Stimulated activated CD8-positive, alpha-beta memory T cell treated with anti-CD3 and anti-CD28 coated beads, Interleukin-7, amount 100 ng/mL, for 4 hours (primary cell): ENCODE measurements at places on chromosomes 13 and 19.

DNA sequence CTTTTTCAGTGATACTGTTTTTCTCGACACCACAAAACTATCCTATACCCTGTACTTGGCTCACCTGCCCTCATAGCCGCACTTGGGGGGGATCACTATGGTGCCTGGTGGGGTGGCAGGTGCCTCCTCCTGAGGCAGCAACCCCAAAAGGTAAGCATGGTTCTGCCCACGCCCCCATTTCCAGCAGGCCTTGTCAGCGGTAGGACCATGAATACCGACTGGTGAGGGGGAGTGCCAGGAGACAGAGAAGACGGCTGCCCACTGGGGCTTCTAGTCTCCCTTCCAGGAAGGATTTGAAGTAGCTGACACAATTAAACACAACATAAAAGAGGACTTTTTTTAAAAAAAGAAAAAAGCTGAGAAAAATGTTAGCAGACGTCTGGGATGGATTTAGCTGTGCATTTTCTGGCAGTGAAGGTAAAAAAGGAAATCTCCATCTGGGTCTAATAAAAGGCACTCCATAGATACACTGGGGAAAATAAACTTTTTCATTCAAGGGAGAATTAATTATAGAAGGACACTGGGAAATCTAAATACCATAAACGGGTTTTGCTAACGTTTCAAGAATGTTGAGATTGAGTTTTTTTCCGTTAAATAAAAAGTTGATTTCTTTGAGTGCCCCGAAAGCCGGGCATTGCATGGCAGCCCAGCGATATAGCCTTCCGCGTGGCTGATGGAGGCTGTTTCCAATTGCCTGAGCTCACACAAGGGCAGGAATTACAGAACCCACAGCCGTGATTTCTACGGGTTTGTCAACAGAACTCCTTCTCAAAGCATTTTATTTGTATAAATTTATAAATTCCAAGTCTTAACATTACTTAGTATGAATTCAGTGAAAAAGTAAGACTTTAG is 45.1 kb downstream of the ATP11A start:
- DNase-seq, result no peak

DNA sequence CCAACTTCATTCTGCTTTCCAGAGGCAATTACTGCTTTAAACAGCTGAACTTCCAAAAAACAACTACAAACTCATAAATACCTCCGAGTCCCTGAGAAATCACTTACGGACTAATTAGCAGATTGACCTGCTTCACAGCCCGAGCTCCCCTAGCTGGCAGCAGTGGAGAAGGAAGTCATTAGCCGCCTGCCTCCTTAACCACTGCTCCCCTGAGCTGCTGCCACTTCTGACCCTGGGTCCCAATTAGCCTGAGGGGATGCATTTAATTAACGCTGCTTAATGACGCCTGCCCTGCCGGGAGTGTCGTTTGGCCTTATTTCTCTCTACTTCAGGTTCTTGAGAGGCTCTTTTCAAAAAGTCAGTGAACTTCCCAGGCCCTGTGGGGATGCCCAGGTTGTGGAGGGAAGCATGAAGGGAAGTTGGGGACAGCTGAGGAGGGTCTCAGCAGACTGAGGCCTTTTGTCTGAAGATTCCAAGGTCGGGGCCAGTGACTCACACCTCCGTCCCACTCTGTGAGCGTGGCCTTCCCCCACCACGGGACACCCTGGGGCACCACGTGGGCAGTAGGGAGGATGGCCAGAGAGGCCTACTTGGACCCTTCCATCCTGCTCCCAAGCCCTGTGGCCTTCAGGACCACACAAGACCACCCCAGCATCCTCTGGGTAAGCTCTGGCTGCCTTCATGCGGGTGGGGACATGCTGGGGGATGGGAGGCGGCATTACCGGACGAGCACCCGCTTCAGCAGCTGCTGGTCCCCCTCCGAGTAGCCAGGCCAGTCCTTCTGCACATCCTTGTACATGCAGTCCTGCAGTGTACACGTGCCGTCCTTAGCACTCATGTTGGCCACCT is 19.8 kb upstream of the ISYNA1 start:
- DNase-seq, result no peak

DNA sequence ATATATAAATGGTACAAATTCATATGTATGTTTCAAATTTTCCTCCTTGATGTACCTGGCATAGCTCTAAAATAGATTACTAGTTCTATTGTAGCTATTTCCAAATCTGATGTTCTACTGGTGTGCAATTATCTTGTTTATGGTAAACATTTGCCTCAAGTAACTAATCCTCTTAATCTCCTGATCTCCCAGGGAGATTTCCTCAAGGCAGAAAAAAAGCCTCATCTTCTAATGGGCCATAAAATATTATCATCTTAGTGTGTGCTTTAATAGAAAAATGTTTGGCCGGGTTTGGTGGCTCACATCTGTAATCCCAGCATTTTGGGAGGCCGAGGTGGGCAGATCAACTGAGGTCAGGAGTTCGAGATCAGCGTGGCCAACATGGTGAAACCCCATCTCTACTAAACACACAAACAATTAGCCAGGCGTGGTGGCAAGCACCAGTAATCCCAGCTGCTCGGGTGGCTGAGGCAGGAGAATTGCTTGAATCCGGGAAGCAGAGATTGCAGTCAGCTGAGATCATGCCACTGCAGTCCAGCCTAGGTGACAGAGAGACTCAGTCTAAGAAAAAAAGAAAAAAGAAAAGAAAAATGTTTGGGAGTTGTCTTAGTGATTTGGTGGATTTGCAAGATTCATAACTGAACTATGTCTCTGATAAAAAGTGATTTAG is 498.9 kb upstream of the SLITRK5 start:
- no peak for DNase-seq

DNA sequence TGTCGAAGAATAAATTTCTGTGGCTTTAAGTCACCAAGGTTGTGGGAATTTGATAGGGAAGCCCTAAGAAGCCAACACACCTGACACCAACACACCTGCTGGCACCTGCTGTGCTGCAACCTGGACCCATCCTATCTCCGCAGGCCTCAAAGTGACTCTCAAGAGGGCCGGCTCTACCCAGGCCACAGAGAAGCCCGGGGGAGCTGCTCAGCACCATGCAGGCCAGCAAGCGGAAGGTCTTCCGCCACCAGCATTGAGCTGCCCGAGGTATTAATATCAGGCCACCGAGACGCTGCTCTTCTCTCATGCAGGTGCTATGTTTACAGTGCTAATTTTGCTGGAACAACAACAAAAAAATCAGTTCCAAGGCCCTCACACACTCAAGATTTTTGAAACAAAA is 32.2 kb upstream of the CD33 start:
- no peak for DNase-seq

DNA sequence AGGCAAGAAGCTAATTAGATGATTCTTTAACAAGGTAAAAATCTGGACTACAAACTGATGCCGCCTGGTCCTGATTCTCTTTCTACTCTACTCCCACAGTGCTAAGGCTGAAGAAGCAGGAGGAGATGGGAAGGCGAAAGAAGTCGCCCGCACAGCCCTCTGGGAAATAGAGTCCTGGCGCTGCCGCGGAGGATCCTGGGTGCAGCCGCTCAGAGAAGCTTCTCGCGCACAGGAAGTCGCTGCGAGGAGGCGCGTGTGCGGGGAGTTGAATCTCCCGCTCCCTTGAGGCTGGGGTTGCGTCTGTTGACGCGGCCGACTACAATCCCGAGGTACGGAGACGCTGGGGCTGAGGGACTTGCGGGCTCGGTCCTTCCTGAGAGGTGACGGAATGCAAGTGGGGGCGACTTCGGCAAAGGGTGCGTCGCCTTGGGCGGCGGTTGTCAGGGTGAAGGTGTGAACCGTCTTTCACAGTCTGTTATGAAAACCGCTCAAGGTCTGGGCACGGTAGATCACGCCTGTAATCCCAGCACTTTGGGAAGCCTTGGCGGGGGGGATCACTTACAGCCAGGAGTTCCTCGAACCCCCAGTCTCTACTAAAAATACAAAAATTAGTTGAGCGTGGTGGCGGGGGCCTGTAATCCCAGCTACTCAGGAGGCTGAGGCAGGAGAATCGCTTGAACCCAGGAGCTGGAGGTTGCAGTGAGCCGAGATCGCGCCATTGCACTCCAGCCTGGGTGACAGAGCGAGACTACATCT is at the start of gene ZNF473:
TSS of gene ZNF473 (plus strand) at position 212 of the 756 bp plus-strand sequence. CDS start 5,078 bp downstream, outside the sequence.
- DNase-seq, result peak; percentile 88

DNA sequence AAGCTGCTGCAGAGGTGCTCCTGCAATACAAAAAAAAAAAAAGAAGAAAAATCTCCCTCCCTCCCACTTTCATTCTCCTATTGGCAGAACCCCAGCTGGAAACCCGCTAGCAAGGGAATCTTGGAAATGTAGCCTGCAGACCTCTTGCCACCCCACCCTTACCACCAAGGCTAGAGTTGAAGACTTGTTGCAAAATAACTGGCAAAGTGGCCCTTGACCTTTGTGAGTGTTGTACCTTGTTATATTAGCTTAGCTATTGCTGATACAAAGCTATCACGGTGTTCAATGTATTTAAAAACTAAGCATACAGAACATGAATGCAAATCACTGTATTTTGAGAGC is 57.5 kb upstream of the KCTD4 start:
- DNase-seq, result no peak

DNA sequence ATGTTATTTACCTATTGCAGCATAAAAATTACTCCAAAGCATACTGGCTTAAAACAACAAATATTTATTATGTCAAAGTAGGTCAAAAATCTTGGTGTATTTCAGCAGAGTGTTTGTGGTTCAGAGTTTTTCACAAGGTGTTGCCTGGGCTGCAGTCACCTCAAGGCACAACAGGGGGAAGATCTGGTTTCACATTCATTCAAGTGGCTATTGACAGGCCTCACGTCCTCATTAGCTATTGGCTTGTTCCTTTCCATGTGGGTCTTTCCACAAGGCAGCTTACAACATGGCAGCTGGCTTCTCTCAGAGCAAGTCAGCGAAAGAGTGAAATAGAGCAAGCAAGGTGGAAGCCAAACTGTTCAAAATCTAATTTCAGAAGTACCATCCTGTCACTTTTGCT is 602.9 kb downstream of the OLFM4 start:
- no peak for DNase-seq

- no peak for DNase-seq
Observed at GRCh38 chr13:21118180-21118579, 56.8 kb upstream of the LATS2 start.

- DNase-seq, result no peak
Observed at GRCh38 chr19:55901369-55902079, 30.6 kb downstream of the NLRP13 start.

GRCh38 chr19:29945017-29945416 is 3.0 kb downstream of the URI1 start:
- DNase-seq, result no peak

DNA sequence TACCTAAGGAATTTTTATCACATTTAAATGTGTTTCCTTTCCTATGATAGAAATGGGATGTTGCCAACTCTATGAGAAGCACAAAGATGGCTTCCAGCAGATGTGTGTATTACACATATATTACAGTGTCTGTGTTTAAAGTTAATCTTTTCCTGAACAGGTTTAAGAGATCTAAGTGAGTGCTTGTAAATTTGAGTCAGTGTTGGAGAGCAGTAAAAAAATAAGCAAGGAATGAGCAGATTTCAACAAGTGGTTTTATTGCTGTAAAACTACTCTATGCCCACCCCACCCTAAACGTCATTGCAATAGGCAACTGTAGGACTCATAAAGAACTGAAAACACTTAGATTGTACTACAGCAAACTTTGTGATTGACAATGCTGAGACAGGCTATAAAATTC is 248.7 kb downstream of the KLF5 start:
- DNase-seq, result no peak

GRCh38 chr13:71593566-71593965 is 273.4 kb downstream of the DACH1 start:
- DNase-seq, result no peak

DNA sequence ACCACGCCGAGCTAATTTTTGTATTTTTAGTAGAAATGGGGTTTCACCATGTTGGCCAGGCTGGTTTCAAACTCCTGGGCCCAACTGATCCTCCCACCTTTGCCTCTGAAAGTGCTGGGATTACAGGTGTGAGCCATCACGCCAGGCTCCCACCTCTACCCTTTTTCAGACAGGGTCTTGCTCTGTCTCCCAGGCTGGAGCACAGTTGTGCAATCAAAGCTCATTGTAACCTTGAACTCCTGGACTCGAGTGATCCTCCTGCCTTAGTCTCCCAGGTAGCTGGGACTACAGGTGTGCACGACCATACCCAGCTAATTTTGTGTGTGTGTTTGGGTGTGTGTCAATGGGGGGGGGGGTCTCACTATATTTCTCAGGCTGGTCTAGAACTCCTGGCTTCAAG is 1.7 kb downstream of the RASGRP4 start:
- DNase-seq, result no peak

- no peak for DNase-seq
Observed at GRCh38 chr13:30830638-30830965, 75.5 kb upstream of the MEDAG start.

GRCh38 chr13:73579574-73580274 is 520.9 kb downstream of the KLF5 start:
- no peak for DNase-seq

GRCh38 chr19:47321630-47322029 is 10.3 kb upstream of the C5AR2 start:
- no peak for DNase-seq

DNA sequence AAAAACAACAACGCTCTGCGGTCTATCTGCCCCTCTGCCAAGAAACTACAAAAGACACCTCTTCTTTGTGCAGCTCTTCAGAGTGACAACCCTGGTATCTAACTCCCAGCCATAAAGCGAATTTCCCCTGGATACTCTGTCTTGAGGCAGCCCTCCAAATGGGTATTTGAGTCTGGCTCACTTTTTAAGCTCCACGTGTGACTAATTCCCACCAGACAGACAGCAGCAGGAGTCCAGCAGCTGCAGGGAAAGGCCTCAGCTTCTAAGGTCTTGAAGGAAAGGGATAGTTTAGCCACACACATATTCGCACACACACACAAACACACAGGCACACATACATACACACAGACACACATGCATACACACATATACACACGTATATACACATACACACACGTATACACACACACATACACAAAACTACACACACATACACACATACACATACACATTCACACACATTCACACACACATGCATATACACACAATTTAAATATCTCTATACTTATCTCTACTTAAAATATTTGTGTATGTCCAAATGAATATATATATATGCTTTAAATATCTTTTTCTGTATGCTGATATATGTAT is 188.8 kb downstream of the TSHZ3 start:
- no peak for DNase-seq

GRCh38 chr13:97359181-97360057 is 74.5 kb upstream of the RAP2A start:
- peak; percentile 9 for DNase-seq

GRCh38 chr13:23599083-23599925 is 29.1 kb downstream of the TNFRSF19 start:
- DNase-seq, result no peak

GRCh38 chr13:29679396-29680053 is 84.0 kb upstream of the SLC7A1 start:
- DNase-seq, result no peak

DNA sequence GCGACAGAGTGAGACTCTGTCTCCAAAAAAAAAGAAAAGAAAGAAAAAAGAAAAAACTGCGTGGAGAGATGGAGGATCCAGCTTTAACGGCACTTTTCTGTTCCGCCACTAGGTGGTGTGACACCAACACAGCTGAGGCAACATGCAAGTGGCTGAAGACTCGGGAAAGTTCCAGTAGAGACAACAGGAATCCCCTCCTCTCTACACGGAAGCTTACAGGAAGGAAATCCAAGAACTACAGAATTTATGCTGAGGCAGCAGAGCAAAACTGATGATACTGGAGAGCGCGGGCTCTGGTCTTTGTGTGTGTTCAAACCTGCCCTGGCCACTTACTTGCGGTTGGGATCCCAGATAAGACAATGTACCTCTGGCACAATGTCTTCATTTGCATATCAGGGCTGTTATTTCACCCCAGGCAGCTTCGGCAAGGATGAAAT is 9.9 kb downstream of the RANBP3 start:
- peak; percentile 45 for DNase-seq

GRCh38 chr19:18229474-18229873 is 3.2 kb upstream of the PDE4C start:
- no peak for DNase-seq
